Naive thymus-derived CD4-positive, alpha-beta T cell (primary cell): ENCODE measurements at places on chromosomes 1 and 21.

- no peak for DNase-seq
These were observed 21.2 kb upstream of the DISC1 start for GRCh38 chr1:231605149-231606100.

GRCh38 chr1:30295674-30296073 is 427.7 kb downstream of the MATN1 start:
- no peak for DNase-seq

DNA sequence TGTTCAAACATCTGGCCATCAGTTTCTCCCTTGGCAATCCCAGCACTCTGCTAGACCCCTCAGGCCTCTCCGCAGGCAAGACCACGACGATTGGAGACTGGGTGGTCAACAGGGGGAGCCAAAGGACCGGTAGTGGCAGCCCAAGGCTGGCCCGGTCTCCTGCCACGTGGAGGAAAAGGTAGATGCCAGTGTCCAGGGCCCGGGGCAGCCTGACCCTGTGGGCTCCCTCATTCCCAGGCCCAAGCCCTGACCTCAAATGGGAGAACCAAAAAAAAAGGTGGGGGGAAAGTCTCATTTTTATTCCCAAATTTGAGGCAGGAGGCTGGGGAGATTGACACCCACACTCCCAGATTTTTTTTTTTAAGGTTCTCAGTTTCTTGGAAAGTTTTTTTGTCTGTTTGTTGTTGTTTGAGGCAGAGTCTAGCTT is 24.8 kb downstream of the S100A6 start:
- DNase-seq: peak; percentile 58

GRCh38 chr1:213779228-213779627 is 208.5 kb upstream of the PROX1 start:
- no peak for DNase-seq

DNA sequence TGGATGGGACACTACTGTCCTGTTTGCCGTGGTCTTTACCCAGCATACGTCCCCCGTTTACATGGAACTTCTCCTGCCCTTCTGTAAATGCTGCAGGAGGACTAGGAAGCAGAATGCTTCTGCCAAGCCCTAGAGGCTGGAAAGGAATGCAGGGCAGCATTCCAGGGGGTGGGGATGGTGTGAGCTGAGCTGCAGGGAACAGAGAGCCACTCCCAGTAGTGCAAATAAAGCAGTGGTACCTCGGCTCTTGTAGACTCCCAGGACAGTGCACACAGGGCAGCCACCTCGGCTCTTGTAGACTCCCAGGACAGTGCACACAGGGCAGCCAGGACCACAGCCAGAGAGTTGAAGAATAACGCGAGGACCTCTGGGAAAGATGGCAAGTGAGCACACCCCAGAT is 35.4 kb downstream of the PTPRU start:
- no peak for DNase-seq

GRCh38 chr1:159940006-159940620 is 5.3 kb downstream of the IGSF9 start:
- no peak for DNase-seq

GRCh38 chr1:97745912-97746311 is 174.9 kb downstream of the DPYD start:
- no peak for DNase-seq

DNA sequence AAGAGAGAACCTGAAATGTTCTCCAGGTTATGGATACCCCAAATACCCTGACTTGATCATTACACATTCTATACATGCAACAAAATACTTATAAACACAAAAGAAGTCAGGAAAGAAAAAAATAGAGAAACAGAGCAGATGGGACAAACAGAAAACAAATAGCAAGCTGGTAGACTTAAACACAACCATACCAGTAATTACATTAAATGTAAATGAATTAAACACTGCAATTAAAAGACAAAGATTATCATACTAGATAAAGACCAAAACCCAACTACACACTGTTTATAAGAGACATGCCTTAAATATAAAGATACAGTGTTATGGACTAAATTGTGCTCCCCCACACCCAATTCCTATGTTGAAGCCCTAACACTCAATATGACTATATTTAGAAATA is 117.2 kb downstream of the ACBD6 start:
- no peak for DNase-seq

GRCh38 chr1:41653574-41653973 is 169.1 kb upstream of the EDN2 start:
- no peak for DNase-seq

- no peak for DNase-seq
These were observed 1.1 kb upstream of the SLC27A3 start for GRCh38 chr1:153774026-153774595.
